ENCODE measurements at places on chromosomes 16 and 17.

DNA sequence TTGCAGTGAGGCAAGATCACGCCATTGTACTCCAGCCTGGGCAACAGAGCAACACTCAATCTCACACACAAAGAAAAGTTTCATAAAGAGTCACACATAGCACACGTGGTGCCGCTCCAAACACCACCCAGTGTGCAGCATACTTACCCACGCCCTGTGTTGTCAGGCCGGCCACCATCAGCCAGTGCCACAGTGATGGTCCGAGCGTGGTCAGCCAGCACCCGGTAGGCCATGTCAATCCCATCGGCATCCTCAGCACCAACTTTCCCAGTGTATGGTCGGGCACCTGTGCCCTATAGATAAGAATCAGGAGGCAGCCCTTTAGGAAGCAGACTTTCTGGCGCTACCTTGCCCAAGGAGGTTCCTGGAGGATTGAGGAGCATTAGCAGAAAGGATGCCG is 17.7 kb upstream of the EXOSC6 start:
- no peak for DNase-seq

DNA sequence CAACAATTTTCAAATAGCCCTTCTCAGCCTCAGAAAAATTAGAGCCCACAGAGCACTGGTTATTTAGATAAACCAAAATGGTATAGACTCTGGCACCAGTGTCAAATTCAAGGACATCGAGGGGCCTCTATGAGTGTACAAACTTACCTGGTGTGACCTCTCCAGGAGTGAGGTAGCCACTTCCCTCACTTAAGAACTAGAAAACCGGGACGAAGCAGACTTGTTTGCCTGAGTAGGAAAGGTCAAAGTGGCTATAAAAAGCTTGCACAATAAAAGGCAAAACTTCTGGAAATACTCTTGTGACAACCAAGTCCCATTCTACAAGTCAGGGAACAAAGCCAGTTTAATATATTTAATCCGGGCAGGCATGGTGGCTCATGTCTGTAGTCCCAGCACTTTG is 39.2 kb upstream of the PRSS54 start:
- DNase-seq, result no peak

DNA sequence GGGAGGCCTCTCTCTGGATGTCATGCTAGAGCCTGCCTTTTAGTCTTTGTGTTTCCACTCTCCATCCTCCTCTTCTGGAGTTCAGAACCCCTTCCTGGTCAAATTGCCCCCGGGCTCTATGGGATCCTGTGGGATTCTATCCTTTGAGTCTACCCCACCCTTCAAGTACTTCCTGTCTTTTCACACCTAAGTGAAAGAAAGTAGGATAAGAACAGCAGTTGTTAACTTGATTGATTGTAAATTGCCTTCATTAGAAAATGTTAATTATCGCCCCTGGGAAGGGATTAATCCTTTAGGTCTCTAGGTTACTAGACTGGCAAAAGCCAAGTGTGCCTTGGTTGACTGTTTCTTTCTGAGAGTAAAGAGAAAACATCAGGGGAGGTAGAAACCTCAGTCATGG is 30.1 kb downstream of the PRKCB start:
- DNase-seq, result no peak

- DNase-seq, result no peak
These were observed 24.4 kb downstream of the SCNN1G start for GRCh38 chr16:23206986-23207385.

- no peak for DNase-seq
These were observed 393.4 kb downstream of the SEC14L1 start for GRCh38 chr17:77534137-77534536.

DNA sequence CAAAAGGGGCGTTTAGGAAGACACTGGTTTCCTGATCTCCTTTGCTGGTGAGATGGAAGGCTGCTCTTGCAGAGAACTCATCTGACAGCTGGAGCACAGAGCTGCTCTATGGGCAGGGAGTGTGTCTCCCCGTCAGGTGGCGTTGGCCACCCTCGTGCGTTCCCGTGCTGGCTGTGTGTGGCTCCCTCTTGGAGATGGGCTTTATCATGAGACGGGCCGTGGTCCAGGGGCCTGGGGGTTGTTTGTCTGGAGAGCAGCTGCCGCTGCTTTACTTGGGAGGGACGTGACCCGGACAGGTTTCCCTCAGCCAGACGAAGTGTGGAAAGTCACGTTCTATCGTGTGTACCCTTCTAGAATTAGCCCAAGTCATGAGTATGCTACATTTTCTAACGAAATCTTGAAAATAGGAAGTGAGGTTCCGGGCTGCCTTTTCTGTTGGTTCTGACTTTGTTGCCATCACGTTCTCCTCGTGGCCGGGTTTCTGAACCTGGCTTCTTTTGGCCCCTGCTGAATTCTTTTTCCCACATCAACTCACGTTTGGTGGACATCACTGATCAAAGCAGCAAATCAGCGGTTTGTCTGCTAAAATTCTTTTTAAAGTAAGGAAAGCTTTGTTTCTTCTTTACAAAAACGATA is 105.6 kb upstream of the CHMP6 start:
- no peak for DNase-seq

- no peak for DNase-seq
These were observed 388.9 kb downstream of the NPIPA8 start for GRCh38 chr16:17947637-17948036.

DNA sequence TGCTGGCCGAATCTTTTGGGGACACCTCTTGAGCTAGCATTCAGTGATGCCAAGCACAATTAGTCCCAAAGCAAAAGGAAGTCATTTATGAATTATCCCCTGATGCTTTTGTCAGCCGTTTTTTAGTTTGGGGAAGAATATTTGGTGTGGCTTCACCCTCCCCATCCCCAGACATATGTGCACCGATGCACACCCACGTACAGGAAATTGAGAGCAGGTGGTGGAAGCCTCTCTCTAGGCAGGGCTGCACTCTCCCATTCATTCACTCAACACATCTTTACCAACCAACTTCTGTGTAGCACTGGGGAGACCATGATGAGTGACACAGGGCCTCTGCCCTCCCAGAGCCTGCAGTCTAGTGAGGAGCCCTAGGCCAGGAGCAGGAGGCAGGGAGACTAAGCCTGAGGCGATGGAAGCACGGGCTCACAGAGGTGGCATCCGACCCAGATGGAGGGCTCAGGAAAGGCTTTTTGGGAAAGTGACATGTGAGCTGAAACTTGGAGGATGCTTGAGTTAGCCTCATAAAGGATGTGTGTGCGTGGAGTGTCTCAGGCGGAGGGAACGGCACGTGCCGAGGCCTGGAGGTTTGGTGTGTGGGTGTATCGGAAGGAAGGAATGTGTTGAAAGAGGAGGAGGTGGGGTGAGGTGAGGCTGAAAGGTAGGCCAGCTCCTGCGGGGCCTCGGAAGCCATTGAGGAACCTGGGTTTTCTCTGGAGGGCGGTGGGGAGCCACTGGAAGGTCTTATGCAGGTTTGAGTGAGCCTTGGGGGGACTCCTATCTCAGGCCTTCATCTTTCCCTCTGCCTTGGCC is 43.8 kb downstream of the PSME3IP1 start:
- no peak for DNase-seq

DNA sequence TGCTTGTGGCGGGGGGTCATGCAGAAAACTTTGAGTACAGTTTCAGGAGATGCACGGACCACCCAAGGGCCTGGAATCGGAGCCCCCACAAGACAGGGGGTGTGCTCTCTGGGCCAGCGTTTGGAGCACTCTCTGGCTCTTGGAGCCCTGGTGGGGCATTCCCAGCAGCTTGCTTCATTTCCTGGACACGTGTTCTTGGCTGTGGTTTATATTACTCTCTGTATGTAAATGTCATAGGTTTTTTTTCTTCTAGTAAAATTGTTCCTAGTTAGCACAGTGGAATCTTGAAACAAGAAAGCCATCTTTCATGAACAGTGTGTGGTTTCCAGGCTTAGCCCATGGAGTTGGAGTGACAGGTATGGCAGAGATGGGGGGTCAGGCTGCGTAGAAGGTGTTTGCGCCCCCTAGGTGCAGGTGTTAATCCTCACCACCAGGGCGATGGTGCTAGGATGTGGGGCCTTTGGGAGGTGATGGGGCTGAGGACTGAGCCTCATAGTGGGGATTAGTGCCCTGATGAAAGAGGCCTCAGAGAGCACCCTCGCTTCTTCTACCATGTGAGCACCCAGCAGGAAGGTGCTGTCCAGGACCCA is 79.8 kb downstream of the JPH3 start:
- no peak for DNase-seq

- no peak for DNase-seq
These were observed 10.4 kb upstream of the CHMP6 start for GRCh38 chr17:80981062-80981902.

- DNase-seq, result no peak
These were observed 87.5 kb upstream of the HLF start for GRCh38 chr17:55177159-55177854.

DNA sequence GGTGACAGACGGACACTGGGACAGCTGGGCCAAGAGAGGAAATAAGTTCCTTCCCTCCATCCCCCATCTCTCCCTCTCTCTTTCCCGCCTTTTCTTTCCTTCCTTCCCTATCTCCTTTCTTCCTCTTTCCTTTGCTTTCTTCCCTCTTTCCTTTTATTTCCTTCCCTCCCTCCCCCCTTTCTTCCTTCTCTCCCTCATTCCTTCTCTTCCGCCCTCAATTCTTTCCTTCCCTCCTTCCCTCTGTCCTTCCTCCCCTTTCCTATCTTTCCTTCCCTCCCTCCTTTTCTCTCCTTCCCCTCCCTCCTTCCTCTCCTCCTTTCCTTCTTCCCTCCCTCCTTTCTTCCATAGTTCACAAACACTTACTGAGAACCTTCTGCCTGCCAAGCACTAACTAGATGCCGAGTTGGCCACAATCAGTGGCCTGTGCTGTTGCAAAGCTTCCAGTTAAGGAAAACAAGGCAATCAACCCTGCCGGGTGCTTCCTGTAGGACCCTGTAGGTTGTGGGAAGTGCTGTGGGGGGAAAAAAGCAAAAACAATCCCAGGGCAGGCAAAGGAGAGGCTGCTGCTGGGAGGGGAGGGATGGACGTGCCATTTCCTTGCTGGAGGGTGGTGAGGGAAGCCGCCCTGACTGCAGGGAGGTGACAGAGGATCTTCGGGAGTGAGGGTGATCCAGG is 31.7 kb downstream of the ABCC6 start:
- DNase-seq, result no peak

DNA sequence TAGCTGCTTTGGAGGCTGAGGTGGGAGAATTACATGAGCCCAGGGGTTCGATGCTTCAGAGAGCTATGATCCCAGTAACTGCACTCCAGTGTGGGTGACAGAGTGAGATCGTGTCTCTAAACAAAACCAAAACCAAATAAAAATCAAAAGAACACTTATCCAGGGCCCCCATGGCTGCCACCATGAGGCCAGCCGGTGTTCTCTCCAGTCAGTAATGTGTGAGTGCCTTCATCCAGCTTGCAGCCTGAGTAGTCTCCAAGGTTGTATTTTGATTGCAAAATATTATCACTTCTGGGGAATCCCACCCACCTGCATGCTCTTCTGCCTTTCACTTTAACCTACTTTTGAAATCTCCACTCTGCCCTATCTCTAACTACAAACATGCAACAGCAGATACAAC is 221.0 kb upstream of the WSB1 start:
- DNase-seq, result no peak

- no peak for DNase-seq
These were observed 20.1 kb upstream of the PIRT start for GRCh38 chr17:10857976-10858375.

DNA sequence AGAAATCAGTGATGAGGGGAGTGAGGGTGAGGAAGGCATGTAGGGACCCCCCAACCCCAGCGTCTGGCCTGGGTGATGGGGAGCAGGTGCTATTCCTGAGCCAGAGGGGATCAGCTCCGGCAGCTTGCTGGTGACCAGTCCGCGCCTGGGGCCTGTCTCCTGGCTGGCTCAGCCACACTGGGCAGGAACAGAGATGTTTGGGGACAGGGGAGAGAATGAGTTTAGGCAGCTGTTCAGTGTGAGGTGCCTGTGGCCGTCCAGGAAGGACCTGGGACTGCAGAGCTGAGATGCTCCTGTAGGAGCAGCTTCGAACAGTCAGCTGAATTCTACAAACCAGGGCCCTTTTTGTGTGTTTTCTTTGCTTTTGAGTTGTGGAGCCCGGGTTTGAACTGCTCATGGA is 23.2 kb upstream of the SPNS2 start:
- DNase-seq, result no peak

DNA sequence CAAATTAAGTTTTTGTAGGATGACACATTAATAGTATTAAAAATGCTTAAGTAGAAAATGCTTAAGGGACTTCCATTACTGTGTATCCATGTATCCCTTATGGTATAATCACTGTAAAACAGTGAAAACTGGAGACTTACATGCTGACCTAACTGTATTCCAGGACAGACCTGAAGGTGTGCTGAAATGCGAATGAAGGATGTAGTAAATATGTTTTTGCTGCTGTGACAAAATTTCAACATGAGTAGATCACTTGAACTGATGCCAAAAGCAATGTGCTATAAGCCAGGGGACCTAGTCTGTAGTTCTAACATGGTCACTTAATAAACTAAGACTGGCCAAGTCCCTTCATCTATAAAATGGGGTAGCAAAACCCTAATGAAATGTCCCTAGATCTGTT is 142.0 kb upstream of the CORO6 start:
- DNase-seq, result no peak

GRCh38 chr17:57890857-57891232 is 41.0 kb upstream of the MRPS23 start:
- no peak for DNase-seq

GRCh38 chr16:81634380-81635062 is 144.6 kb upstream of the PLCG2 start:
- DNase-seq, result no peak

DNA sequence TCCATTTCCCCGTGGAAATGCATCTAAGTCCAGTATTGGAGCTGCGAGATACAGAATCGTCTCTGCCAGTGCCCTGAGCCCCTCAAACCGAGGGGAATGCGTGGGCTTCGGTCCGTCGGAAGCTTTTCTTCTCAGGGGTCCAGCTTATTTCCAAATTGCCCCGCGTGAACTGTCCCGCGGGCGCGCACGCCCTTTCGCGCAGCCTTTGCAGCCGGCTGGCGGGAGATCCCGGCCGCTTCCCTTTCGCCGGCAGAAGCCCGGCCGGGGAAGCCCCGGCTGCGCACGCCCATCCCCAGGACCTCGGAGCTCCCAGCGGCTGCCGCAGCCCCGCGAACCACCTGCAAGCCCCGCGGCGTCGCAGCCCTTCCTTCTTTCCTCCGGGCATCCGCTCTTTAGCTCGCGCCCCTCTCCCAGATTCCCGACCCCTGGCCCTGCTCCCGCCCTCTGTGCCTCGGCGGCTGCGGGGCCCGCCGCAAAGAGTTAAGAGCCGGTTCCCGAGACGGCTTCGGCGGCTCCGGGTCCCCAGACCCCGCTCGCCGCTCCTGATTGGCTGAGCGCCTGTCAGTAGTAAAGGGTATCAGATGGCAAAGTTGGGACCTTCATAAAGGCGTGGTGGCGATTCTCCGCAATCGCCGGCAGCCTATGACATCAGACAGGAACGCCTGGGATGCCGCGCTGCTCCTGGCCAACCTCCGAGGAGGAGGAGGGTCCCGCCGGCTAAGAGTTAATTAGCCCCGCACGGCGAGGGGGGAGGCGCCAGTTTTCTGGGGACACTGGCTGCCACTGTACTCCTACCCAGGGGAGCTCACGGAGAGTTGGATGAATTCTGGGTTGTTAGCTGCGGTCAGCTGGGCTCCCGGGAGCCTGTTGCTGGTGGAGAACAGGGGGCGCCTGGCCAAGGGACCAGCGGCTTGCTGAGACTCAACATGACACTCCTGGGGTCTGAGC is at the start of gene MYOCD:
Gene MYOCD (plus strand): TSS at position 628 of the 948 bp plus-strand sequence. CDS start 299 bp downstream, at position 927.
- DNase-seq, result no peak

GRCh38 chr17:8117367-8117979 is 841 bp downstream of the ALOXE3 start:
- DNase-seq, result no peak
